ENCODE measurements at places on chromosomes 12 and 14. TPM values are rescaled to one million over a fixed set of nuclear protein-coding genes. Genes with fewer than 3 reads are reported as not detected.

DNA sequence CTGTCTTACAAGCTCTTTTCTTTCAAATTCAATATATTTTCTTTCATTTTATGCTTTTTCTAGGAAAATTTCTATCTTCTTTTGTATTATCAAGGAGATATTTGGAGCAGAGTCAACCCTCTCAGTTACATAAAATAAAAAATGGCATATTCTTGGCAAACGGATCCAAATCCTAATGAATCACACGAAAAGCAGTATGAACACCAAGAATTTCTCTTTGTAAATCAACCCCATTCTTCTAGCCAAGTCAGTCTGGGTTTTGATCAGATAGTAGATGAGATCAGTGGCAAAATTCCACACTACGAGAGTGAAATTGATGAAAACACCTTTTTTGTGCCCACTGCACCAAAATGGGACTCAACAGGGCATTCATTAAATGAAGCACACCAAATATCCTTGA is 20.6 kb downstream of the PIK3C2G start:
- no peaks in the 10 kb centered on the region for H3K4me1 ChIP-seq
- no peaks in the 10 kb centered on the region for H3K36me3 ChIP-seq

DNA sequence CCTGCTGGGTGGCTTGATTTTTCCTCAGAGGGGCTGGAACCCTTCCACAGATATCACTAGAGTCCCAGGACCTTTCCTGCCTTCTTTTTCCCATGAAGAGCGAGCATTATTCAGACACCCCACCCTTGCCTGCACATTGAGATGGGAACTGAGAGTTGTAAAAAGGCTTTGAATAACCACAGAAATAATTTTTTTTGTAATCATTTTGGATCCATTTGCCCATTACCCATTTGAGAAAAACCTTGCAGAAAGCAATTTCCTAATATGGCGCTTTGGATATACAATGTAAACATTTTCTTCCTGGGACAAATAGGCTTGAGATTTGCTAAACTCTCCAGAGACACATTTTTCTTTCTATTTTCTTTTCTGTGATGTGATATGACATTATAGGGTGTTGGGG is 250.6 kb downstream of the MSRB3 start:
- DNase-seq: no peak
- H3K27me3 ChIP-seq: no peaks in the 10 kb centered on the region
- no peak overlapping the region for H3K4me3 ChIP-seq
- no peak overlapping the region for H3K27ac ChIP-seq
- no peaks in the 10 kb centered on the region for H3K4me1 ChIP-seq

DNA sequence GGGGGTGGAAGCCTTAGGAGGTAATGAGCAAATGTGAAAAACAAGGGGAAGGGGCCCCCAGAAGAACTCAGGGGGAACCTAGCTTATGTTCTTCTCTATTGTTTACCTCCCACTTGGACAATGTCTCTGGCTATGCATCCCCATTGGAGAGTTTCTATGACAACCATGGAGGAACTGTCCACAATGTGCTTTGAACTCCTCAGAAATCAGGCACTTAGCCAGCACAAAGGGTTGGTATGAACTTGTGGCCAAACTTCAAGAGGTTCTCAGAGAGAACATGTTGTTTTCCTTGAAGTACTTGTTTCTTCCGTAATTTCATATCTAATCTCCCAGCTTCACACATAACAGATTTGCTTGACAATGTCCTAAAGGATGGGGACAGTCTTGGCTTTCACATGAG is 202.8 kb upstream of the PELI2 start:
- no peak for DNase-seq
- no peaks in the 10 kb centered on the region for H3K27me3 ChIP-seq
- H3K27ac ChIP-seq: no peak overlapping the region
- no peak overlapping the region for H3K4me3 ChIP-seq
- no peaks in the 10 kb centered on the region for H3K4me1 ChIP-seq

DNA sequence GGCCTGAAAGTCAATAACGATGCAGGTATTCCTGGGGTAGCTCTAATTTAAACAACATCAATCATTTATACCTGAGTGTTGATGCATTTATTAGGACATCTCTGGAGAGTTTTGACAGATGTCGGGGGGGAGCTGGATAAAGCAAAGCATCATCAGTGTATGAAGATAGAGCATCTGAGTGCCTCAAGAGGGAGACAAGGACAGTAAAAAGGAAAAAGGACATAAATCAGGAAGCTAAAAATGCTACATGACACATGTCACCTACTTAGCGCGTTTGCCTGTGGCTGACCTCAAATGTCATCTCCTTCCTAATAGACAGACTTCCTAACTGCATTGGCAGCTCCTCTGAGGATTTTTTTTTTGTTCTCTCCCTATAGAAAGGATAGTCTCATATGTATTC is 259.5 kb upstream of the PKP2 start:
- no peak overlapping the region for H3K4me3 ChIP-seq
- no peak overlapping the region for H3K27ac ChIP-seq
- DNase-seq: no peak
- no peaks in the 10 kb centered on the region for H3K27me3 ChIP-seq

DNA sequence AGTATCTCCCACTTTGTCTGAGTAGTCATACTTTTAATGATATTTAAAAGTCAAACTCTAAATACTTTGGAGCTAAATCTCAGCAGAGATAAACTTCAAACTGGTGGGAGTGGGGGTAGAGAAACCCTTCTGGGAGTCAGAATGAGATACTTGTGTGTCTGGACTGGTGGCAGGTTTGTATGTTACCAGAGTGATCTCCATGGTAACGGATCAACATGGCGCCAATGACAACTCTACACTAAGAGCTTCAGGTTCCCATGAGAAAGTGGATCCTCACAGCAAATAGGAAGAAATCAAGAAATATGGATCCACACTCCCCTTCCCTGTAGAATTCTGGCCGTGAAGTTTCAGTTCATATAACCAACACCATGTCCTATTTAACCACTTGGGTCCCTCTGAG is 121.9 kb downstream of the ETV6 start:
- H3K36me3 ChIP-seq: no peaks in the 10 kb centered on the region
- no peak overlapping the region for H3K27ac ChIP-seq
- no peak overlapping the region for H3K4me3 ChIP-seq
- peaks cover 11% of the 10 kb centered on the region for H3K4me1 ChIP-seq
- no peak for DNase-seq

DNA sequence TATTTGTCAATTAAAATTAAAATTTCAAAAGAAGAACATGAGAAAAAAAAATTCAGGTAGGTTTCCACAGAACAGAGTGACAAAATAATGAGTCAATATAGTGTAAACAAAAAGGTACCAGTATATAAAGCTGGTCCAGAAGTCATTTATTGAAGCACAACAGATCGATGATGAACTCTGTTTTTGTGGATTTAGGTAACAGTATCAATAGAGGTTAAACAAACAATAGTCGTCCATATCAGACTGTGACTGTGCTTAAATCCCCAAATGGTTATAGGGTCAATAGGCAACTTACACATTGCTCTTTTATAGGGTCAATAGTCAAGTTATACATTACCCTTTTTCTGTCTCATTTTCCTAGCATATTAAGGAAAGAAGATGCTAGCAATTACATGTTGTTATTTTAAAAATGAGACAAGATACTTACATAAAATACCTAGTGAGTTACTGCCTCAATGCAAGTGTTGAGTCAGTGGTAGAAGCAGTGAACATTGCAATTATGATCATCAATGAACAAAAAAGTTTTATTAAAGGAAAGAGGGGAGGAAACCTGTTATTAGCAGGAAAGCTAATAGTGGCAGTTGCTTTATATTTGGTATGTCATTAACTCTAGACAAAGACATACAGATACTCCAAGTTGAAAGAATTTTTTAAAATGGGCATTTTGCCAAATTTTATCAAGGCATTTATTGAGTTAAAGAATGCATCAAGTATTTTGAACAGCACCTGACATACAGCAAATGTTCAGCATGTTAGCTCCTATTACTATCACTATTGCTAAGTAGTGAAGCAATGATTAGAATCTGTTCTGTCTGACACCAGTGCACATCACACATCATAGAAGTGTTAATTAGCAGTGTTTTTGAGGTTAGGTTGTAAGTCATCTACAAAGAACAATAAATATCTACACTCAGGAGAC is 102.9 kb downstream of the CCER1 start:
- H3K4me3 ChIP-seq: no peak overlapping the region
- H3K36me3 ChIP-seq: no peaks in the 10 kb centered on the region
- H3K27ac ChIP-seq: no peak overlapping the region
- H3K4me1 ChIP-seq: no peaks in the 10 kb centered on the region
- H3K27me3 ChIP-seq: no peaks in the 10 kb centered on the region

Gene KCNC2
- not detected for polyA plus RNA-seq

Gene HCAR2
- polyA plus RNA-seq: not detected

GRCh38 chr14:101223561-101224162 is 320.1 kb upstream of the RTL1 start:
- DNase-seq: no peak
- H3K27me3 ChIP-seq: no peaks in the 10 kb centered on the region
- H3K27ac ChIP-seq: no peak overlapping the region
- H3K4me1 ChIP-seq: no peaks in the 10 kb centered on the region

DNA sequence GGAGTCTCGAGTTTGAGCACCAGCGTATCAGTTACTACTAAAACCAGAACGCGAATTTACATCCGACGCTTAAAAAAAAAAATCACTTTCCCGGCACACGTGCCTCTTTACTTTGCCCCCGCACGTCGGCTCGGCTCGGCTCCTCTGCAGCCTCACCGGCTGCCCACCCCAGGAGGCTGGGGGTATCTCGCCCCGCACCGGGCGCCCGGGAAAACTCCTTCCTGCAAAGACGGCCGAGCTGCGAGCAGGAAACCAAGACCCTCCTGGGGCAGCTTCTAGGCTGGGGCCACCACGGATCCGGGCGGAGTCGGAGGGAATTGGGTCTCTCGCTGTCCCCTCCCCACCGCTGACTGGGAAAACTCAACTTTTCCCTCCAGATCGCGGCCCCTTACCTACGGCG is 610 bp downstream of the VSIG10 start:
- H3K36me3 ChIP-seq: no peaks in the 10 kb centered on the region
- no peaks in the 10 kb centered on the region for H3K4me1 ChIP-seq
- DNase-seq: peak; percentile 8
- no peak overlapping the region for H3K27ac ChIP-seq
- H3K4me3 ChIP-seq: peak overlapping the region; percentile 54

DNA sequence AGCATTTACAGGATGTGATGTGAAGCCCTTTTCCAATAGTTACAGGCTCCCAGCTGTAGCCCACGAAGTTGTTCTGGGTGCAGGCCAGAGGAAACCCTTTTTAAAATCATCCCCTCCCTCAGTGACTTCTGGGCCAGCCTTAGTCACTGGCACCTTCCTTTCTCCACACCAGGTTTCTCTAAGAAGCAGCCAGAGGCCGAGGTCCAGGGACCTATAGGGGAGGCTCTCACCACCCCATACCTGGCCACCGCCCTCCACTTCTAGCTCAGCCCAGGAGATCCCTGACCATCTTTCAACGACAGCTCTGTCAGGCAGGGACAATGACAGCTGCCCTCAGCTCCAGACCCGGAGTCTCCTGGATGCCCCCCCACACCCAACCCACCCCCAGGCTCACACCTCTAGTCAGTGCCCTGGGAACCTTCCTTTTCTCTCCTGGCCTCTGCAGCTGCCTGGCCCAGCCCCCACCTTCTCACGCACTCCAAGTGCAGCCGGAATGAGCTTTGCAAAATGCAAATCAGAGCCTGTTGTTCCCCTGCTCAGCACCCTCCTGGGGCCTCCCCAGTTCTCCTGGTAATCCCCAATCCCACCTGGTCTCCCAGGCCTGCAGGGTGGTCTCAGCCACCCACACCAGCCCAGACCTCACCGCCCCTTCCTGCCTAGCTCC is 46.7 kb downstream of the TESC start:
- H3K27ac ChIP-seq: no peak overlapping the region
- H3K4me1 ChIP-seq: no peaks in the 10 kb centered on the region
- DNase-seq: no peak
- no peaks in the 10 kb centered on the region for H3K27me3 ChIP-seq
- H3K4me3 ChIP-seq: no peak overlapping the region
- no peaks in the 10 kb centered on the region for H3K36me3 ChIP-seq

DNA sequence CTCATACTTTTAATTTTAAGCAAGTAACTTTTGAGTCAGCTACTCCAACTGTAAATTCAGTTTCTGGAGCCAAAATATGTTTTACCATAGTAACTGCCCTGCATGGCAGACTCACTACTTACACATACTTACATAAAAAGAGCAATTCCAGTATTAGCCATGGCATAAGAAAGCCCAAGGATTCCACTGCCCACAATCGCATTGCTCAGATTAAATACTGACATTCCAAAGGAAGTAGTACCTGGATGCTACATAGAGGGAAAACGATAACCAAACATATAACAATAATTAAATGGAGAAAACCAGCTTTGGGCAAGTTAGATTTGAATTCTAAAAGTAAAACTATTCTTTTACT is 2.2 kb downstream of the SLC38A2 start:
- H3K36me3 ChIP-seq: peaks cover 59% of the 10 kb centered on the region
- peak overlapping the region; percentile 87 for H3K4me3 ChIP-seq
- H3K27me3 ChIP-seq: no peaks in the 10 kb centered on the region
- peaks cover 61% of the 10 kb centered on the region for H3K4me1 ChIP-seq
- DNase-seq: no peak
